ENCODE measurements at places on chromosomes 16 and 17. TPM values are rescaled to one million over a fixed set of nuclear protein-coding genes. Genes with fewer than 3 reads are reported as not detected.

ZNF469 gene
- 2.6 TPM for total RNA-seq

DHRS13 gene
- total RNA-seq = 5.2 TPM

KRTAP9-2 gene
- total RNA-seq = not detected

GRCh38 chr17:29475891-29476290 is 85.7 kb downstream of the TAOK1 start:
- no peak for DNase-seq

DNA sequence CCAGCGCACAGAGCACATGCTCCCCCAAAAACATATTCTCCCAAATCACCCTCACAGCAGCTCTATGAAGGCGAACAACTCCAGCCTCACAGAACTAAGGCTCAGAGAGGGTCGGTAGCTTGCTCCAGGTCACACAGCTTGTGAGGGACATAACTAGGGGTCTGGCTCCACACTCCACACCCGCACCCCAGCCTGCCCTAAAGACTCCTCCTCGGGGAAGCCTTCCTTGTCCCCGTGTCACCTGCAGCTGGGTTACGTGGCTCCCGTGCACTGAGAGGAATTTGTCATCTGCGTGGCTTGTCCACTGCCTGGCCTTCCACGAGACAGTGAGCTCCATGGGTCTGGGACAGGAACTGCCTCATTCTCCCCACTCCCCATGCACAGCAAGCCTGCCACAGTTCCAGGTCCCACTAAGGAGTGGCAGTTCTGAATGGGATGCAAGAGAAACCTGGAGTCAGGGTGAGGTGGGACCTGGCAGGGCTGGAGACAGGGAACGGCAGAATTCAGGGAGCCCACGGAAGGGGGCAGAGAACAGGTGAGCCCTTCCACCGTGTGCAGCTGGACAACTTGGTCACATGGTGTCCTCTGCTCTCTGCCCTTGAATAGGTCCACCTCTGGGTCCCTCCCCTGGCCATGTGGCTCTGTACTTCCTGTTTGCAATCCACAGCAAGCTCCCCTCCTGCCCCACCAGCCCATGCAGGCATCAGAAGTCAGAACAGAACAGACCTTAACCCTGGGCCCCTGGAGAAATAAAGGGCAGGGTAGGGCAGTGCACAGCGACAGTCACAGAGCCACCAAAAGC is 27.4 kb downstream of the TNFRSF13B start:
- no peak for DNase-seq

DNA sequence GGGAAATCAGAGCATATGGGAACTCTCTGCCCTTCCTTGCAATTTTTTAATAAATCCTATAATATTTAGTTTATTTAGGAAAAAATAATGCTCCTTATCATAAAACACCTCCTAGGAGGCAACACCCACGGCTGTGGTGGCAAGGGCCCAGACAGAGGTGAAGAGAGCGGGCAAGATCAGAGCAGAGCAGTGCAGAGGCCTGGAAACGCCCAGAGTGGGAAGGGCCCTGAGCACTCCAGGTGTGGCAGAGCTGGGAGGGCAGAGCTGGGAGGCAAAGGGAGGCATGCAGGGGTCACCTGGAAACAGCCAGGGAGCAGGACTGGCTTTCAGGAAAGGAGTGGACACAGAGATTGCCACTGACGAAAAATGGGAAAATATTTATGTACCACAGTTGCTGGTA is 17.3 kb downstream of the FBXO31 start:
- DNase-seq = no peak

GRCh38 chr17:76243826-76244679 is 3.8 kb upstream of the RNF157 start:
- DNase-seq = no peak

DNA sequence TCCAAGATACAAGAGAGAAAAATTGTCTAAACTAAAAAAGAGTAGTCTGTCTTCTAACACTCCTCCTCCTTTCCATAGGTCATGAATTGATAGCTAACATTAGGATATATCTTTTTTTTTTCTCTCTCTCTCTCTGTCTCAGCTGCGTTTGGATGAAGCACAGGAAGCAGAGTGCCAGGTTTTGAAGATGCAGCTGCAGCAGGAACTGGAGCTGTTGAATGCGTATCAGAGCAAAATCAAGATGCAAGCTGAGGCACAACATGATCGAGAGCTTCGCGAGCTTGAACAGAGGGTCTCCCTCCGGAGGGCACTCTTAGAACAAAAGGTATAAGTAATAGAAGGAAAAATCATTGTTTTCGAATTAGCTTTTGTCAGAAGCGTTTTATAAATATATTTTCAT is 32.9 kb downstream of the ABHD15 start:
- DNase-seq = no peak
